ENCODE measurements at places on chromosomes 1 and 21. TPM values are rescaled to one million over a fixed set of nuclear protein-coding genes. Genes with fewer than 3 reads are reported as not detected.

GPR52 gene
- total RNA-seq, result 2.6 TPM

ARHGAP29 gene
- total RNA-seq, result 50.3 TPM

C1orf185 gene
- not detected for total RNA-seq

VWA5B1 gene
- total RNA-seq, result not detected

KDF1 gene
- not detected for total RNA-seq

FMO5 gene
- total RNA-seq, result 1.3 TPM

GIPC2 gene
- total RNA-seq, result 0.43 TPM

PLA2G2D gene
- total RNA-seq, result not detected

TMEM240 gene
- total RNA-seq, result 2.3 TPM

SAMD11 gene
- total RNA-seq, result 2.2 TPM

JMJD4 gene
- 32.5 TPM for total RNA-seq

CXADR gene
- total RNA-seq, result 0.32 TPM

SNIP1 gene
- 11.6 TPM for total RNA-seq
